ENCODE measurements at places on chromosomes 1 and 21.

- no peak for DNase-seq
Observed at GRCh38 chr1:18217398-18218043, 109.9 kb downstream of the IGSF21 start.

GRCh38 chr21:33544451-33545195, 1.8 kb downstream of the SON start:
- no peak for DNase-seq

GRCh38 chr1:77513839-77514763, 168.4 kb downstream of the ZZZ3 start:
- no peak for DNase-seq

GRCh38 chr1:205329719-205330118, 8.2 kb upstream of the NUAK2 start:
- DNase-seq: no peak

- no peak for DNase-seq
Observed at GRCh38 chr1:227778401-227778947, 37.0 kb upstream of the PRSS38 start.

DNA sequence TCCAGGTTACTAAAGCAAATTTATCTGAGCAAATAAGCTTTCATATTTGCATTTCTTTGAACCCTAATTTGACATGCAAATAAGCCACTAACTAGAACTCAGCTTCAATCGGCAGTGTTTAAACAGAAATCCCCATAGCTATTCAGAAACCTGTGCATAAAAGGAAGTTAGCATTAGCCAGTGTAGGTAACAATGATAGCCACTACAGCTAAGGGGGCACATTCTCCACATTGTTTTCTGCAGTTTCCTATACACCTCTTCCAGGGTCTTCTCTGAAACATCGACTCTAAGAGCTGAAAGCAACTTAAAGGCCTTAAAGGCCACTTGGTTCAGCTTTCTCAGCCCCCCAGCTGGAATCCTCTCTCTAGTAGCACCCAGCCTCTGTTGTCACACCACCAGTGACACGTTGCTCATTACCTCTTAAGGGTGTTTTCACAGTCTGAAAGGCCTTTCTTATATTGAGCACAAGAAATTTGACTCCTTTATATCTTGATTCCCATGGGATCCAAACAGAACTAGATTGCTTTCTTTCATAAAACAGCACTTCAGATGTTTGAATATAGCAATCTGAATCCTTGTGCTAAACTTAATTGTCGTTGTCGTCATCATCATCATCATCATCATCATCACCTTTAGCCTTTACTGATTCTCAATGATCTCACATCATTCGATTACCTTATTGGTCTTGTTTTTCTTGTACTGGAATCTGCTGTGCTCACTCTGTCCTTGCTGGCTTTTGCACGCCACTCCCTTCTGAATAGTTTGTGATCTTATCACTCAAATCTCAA, 93.9 kb upstream of the DAB1 start:
- DNase-seq: no peak

DNA sequence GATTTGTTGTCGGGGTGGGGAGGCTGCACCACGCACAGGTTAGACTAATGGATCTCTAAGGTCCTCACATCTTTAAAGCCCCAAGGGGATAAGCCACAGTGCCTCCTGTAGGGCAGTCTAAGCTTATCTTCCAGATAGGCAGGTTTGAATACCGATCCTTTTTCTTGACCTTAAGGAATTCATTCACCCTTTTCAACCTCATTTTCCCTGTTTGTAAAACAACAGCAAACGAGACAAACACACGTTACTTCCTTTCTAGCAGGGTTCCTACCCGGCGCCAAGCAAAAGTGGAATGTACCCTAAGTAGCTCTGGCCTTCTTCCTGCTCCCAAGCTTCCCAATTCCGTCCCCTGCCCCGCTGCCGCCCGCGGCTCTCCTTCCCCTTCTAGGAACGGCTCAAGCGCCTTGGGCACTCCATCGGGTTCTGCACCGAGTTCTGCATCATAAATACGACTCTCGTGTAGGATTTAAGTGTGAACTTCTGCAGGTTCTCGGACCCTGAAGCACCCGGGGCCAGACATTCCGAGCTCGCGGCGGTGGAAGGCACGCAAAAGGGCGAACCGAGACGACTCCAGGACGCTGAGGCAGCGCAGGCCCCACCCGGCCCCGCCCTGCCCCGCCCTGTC, 548 bp upstream of the CDC20 start:
- DNase-seq: peak; percentile 99

- no peak for DNase-seq
Observed at GRCh38 chr1:31897526-31898100, 40.6 kb downstream of the PTP4A2 start.

DNA sequence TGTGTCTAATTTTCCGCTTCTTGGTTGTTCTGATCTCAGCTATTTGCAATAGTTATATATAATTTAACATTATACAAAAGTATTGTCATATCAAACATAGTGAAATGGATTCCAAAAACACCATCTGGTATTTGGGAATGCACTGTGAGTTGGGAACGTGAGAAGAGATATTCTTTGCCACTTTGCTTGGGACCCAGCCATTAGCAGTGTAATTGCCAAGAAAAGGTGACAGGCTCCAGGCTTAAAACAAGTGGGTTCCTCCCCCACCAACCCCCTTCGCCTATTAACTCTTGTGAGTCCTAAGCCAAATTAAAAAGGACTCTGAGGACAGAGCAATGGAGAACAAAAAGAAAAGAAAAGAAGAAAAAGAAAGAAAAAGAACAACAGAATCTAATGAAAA, 186.7 kb upstream of the NFIA start:
- DNase-seq: no peak

GRCh38 chr1:184188037-184188436, 136.5 kb downstream of the TSEN15 start:
- no peak for DNase-seq

DNA sequence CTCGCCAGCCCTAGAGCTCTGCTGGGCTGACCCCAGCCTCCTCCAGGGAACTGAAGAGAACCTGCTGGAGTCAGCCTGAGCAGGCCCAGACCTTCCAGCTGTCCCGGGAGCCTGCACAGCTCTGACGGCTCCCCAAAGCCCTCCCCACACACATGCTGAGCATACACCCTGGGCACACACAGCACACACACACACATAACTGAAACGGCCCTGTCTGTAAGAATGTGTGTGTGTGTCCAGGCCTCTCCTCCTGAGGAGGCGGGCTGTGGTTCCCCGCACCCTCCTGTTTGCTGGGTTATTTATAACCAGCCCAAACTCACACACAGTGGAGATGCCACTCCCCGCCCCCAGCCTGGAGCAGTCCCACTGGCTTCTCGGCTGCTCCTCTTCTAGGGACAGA, 20.2 kb downstream of the SDC3 start:
- no peak for DNase-seq

GRCh38 chr21:38439426-38439825, 58.9 kb downstream of the ERG start:
- no peak for DNase-seq

- DNase-seq: no peak
Observed at GRCh38 chr1:67997746-67998145, 52.7 kb downstream of the DIRAS3 start.

DNA sequence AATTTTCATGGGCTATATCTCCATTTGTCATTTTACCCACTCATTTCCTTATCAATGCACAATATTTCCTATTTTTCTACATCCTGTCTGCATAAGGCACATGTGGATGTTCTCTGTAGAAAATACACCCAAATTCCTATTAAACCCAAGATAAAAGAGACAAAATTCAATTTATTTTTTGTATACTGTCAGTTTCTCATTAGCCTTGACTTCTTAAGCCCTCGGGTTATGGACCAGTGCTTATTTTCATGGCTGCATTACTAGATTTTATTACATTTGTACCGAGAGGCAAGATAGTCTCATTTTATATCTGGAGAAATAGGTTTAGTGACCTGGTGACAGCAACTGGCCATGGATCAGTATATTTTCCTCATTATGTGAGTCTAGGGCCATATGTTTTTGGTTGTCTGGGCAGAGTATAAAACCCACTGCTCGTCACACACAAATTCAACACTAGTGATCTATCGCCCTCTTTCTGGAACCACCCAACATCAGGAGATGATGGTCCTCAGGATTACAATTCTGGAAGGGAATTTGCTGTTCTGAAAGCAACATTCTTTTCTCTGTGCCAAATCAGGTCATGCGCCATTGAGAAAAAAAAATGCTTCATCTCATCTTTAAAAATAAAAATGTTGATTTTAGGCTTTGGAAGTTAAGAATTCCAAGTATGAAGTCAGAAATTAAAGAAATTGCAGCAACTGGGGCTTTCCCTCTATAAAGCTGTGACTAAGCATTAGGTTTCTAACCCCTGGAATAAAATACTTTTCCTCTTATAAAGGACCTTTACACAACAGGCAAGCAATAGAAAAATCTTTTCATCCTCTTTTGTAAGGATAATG, 81.4 kb downstream of the ASTN1 start:
- DNase-seq: no peak

- no peak for DNase-seq
Observed at GRCh38 chr1:169461390-169462000, 24.2 kb downstream of the SLC19A2 start.

- no peak for DNase-seq
Observed at GRCh38 chr1:111998332-111998731, 8.9 kb upstream of the KCND3 start.

GRCh38 chr1:99358770-99359169, 94.5 kb downstream of the PLPPR4 start:
- DNase-seq: no peak

GRCh38 chr1:13583595-13583965, at the start of gene PDPN:
Gene PDPN, plus strand, starts transcription at chr1:13583832. Its CDS starts 202 bp downstream, at chr1:13584034.
- no peak for DNase-seq

GRCh38 chr1:23667411-23667810, 24.2 kb upstream of the RPL11 start:
- no peak for DNase-seq

DNA sequence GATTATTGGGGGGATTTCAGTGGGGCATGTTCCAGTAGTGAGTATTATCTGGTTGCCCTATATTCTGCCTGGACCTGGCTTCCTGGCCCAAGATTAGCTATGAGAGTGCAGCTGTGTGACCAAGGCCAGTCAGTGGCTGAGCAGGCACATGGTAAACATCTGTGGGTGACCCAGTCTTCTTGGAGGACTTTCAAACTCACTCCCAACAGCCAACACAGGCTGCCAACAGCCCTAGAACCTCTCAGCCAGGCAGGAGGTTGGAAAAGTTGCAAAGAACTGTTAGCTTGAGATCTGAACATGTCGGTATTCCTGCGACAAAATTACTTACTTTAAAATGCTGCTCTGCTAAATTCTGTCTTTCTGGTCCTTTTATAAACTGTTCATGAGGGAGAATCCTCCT, 192.4 kb downstream of the TGFBR3 start:
- no peak for DNase-seq

- DNase-seq: no peak
Observed at GRCh38 chr1:153805886-153806719, 30.9 kb downstream of the SLC27A3 start.

DNA sequence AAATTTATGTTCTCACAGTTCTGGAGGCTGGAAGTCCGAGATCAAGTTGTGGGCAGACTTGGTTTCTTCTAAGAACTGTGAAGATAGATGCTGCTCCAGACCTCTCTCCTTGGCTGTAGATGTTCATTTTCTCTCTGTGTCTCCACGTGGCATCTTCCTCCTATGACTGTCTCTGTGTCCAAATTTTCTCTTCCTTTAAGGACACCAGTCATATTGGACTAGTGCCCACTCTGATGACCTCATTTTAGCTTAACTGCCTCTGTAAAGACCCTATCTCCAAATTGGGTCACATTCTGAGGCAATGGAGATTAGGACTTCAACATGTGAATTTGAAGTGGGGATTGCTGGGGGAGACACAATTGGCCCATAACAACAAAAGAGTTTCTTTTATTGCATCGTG, 125.3 kb upstream of the ETS2 start:
- no peak for DNase-seq

GRCh38 chr1:39450956-39451606, 40.4 kb upstream of the BMP8A start:
- no peak for DNase-seq

- no peak for DNase-seq
Observed at GRCh38 chr1:91751275-91751674, 134.7 kb downstream of the TGFBR3 start.

DNA sequence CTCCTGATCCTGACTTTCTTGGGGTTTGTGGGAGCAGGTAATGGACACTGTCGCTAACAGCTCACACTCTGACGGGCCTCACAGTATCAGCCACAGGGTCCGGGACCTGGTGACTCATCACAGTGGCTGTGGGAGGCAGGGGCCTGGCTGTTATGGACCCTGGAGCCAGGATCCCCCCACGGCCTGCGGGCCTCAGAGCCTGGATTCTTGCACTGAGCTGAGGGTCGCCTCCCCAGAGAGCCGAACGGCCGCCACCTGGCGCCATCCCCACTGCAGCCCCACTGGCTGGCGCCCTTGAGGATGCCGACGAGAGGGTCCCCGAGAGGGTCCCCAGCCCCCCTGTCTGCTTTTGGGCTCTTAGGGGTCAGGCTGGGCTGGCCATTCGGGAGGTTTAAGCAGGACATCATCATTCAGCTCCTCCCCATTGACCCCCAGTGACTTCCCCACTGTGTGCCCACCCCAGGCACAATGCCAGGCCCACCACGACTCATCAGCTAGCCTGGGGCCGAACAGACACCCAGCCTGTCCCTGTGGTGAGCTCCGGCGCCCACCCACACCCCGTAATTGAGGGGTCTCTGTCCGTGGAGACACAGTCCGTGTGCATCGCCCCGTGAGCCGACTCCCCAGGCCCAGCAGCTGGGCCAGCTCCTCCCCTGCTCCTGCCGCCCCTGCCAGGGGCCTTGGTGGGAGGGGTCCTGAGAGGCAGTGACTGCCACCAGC, 30.8 kb upstream of the TRAPPC10 start:
- DNase-seq: no peak

DNA sequence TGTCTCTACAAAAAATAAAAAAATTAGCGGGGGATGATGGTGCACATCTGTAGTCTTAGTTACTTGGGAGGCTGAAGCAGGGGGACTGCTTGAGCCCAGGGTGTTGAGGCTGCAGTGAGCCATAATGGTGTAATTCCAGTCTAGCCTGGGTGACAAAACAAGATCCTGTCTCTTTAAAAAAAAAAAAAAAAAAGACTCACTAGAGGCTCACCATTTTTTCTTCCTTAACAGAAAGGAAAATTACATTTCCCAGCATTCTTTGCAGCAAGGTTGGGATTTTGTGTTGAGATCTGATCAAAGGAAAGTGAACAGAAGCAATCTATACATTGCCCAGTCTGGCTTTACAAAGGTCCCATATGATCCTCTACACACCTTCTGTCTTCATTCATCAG, 21.5 kb downstream of the GFI1 start:
- DNase-seq: no peak

DNA sequence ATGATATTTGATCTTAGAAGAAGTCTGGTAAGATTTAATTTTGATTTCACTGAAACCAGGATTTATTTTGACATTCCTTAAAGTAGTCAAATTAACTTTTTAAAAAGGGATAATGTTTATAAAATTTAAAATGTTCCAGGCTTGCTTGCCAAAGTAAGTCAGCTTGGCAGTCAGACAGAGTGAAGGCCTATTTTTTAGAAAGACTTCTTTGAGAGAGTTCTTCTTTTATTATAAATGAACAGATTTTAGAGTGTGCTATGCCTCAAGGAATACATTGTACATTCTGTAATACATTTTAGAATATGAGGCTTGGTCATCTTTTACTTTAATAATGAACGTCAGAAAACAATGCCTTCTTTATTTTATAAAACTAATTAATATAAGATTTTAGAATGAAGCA, 138.7 kb downstream of the DISP1 start:
- DNase-seq: no peak

- no peak for DNase-seq
Observed at GRCh38 chr1:32247452-32247851, 430 bp downstream of the FAM167B start.

Data from NCI-H748 treated with DMSO at 0.1 percent for 48 hours (cell line).